GM10248 (cell line): ENCODE measurements at places on chromosomes 7 and 10.

GRCh38 chr7:9776900-9777299, 1196.8 kb upstream of the PHF14 start:
- no peak for DNase-seq

- DNase-seq = no peak
Measured at GRCh38 chr7:3655635-3656034, 354.6 kb downstream of the SDK1 start.

DNA sequence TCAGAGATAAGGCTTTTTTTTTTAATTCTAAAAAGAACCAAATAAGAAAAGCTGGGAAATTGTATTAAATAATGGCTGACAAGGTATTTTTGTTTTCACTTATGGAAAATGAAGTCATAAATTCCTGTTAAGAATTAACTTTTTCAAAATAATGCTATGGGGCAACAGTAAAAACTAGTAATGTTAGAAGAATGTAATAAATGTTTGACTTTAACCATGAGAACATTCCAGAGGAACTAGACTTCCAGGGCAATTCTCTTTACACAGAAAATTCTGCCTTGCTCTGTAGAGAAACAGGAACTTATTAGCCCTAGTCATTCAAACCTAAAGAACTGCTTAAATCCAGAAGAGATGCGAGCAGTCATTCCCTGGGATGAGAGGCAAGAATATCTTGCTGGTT, 571.1 kb downstream of the IPMK start:
- DNase-seq = no peak

GRCh38 chr7:138889582-138890498, 91.3 kb downstream of the KIAA1549 start:
- no peak for DNase-seq
